ENCODE measurements at places on chromosomes 2 and 18.
A peak's percentile ranks its signal among the peaks of the same experiment; 100 is the strongest.

- DNase-seq: no peak
Observed at GRCh38 chr2:172168917-172169346, 66.2 kb upstream of the DLX2 start.

- DNase-seq: no peak
Observed at GRCh38 chr2:54486766-54487165, 30.6 kb downstream of the SPTBN1 start.

- DNase-seq: no peak
Observed at GRCh38 chr2:237200462-237200861, 114.8 kb downstream of the COPS8 start.

DNA sequence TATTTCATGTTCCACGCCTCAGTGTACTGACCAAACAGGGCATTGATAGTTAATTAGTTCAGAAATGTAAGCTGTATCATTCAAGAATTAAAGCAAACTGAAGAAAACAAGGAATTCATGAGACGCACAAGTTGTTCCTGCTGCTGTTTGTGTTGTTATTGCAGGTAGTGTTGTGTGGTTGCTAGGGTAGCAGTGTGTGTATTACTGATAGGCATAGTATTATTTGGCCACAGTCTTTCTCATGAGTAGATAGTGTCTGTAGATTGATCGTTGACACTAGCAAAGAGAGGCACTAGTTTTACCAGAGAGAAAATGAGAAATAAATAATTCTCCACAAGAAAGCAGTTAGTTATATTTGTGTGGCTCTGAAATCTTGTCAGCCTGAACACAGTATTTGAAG, 548.6 kb downstream of the LRP1B start:
- DNase-seq: no peak

- peak; percentile 3 for DNase-seq
Observed at GRCh38 chr2:217142649-217143266, 282.9 kb upstream of the TNP1 start.

GRCh38 chr2:127389778-127390435, 2.1 kb upstream of the MAP3K2 start:
- DNase-seq: no peak

DNA sequence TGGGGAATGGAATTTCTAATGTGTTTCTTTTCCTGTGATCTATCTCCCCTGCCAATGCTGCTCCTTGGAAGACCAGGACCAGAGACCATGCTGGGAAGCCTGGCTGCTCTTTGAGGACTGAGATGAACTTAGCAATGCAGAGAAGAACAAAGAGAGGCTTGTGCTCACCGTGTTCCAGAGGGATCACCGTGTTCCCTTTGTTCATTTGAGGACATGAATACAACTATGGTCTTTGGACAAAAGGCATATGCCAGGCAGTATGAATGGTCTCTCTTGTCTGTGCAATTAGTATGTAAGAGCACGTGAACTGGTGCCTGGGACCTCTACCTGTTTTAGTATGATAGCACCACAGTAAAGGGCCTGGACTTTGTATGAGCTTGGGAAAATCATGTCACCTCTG, 139.9 kb downstream of the TDRD15 start:
- no peak for DNase-seq

DNA sequence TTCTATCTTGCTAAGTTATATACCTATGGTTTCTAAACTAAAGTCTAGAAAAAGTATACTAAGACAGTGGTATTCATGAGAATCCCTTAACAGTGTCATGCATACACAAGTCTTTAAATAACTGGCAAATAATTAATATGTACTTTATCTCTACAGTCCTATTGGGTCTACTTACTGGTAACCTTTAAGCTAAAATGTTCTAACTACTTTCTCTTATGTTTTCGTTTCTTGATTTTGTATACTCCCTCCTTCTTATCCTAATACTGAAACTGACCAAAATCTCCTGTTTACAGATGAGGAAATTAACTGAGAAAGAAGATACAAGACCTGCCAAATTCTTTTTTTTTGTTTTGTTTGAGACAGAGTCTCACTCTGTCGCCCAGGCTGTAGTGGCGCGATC, 74.6 kb downstream of the CCDC88A start:
- no peak for DNase-seq

DNA sequence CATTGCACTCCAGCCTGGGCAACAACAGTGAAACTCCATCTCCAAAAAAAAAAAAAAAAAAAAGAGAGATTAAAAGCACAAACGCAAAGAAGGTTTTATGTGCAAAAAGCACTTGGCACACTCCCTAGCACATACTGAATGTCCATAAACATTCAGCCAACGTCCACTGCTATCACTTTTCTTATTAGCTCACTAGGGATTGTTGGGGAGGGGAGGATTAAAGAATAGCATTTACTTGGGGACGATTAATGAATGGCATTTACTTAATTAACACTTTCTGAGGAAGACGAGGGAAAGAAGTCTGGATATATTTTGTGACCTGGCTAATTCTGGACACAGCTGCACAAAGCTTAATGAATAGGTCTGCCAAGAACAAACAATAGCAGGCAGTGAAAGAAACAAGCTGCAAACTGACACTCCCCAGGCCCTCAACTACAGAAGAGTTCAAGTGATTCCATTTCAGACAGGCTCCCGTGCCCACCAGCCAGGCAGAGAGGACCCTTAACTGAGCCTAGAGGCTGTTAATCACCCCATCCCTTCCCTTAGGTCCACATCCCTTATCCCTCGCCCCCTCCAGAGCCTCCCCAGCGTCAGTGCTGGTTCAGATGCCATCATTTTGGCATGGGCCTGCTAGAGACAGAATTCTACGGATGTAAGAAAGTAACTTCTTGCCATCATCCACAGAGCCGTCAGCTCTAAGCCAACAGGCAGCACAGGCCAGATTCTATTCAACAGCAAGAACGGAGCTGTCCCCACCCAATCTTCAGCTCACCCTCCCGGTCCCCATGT, 7.4 kb downstream of the CYB5A start:
- no peak for DNase-seq

DNA sequence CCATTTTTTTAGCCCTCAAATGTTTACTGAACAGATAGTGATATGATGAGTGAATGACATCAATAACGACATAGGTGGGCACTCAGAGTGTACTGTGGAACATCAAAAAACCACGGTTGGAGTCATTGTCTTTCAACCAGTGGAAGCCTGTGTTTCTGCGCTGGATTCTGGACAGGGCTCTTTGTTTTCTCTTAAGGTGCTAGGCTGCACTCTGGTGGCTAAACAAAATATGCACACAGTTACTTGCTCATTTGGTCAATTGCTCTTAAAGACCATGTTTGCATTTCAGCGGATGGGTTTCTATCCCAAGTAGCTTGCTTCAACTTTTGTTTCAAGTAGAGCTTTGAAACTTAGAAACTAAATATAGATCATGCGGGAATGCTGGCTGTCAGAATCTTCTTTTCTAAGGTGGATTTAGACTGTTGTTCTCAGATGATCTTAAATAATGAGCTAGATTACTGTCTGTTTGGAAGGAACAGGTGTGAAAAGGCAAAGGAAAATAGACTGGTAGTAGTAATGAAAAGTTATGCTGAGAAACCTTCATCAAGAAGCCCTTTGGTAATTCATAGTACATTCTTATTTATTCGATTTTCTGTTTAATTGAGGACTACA, 48.5 kb upstream of the LYPD6B start:
- peak; percentile 5 for DNase-seq

DNA sequence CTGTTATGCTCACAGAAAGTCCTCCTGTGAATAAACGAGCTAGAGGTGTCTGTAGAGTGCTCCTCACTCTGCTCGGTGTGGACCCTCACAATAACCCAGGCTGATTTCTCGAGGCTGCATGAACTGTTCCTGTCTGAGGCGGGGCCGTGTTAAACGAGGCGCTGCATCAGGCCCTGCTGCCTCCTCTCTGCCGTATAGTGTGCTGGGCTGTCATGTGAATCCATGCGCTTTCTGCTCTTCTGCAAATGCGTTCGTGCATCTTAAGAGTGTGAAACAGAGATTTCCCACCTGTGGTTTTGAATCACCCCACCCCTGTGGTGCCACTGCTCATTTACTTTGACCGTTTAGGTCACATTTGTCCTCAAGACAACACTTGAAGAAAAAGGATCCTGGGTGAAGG, 26.2 kb downstream of the TRAF3IP1 start:
- no peak for DNase-seq

DNA sequence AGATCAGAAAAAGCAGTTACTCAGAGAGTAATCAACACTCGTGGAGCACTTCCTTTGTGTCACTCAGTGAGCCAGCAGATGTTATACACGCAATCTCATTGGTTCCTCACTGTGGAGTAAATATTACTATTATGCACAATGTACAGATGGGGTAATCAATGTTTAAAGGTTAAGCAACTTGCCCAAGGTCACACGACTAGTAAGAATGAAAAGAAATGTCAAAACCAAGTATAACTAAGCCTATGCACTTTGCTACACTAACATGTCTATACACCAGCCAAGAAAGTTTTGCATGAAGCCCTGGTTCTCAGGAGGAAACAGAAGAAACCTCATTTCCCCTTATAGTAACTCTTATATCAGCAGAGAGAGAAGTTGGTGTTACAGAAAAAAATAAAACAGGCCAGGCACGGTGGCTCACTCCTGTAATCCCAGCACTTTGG, 5.4 kb downstream of the METTL21A start:
- no peak for DNase-seq

GRCh38 chr2:64391940-64392339, 62.0 kb upstream of the LGALSL start:
- DNase-seq: no peak

DNA sequence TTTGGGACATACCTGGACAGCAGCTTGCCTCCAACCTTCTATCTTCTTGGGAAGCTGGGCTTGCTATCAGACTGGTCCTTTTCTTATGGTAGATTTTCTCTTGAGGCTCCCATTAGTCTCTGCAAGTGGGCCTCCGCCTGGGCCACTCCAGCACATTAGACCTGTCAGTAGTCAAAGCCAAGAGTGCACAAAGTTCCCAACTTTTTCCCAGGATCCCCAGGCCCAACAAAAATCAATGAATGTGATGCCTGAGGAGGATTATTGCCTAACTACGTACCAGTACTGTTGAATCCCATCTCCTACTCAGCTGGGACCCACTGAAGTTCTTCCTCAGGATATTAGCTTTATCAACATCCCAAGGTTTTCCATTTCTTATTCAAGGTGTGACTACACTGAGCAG, 51.7 kb downstream of the PROC start:
- no peak for DNase-seq

GRCh38 chr18:49899657-49900330, 86.5 kb upstream of the ACAA2 start:
- no peak for DNase-seq

DNA sequence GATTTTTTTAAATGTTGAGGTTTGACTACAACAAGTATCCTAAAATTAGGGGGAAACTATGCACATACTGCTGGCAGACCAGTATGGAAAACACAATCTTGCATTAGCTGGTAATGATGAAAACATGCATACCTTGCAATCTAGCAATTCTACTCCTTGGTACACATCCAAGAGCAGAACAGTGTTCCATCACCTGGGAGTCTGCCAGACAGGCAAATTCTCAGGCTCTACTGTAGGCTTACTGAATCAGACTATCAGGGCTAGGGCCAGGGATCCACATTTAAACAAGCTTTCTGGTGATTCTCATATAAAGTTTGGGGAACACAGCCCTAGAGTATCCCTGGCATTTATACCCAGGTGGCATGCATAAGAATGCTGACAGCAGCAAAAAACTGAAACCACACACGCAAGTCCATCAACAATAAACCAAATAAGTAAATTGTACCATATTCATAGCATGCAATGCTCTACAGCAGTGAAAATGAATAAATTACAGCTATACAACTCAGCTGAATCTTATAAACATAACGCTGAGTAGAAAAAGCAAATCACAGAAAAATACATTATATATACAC, 13.6 kb downstream of the CDH2 start:
- DNase-seq: no peak

- no peak for DNase-seq
Observed at GRCh38 chr2:23387221-23387550, 2.2 kb downstream of the KLHL29 start.

DNA sequence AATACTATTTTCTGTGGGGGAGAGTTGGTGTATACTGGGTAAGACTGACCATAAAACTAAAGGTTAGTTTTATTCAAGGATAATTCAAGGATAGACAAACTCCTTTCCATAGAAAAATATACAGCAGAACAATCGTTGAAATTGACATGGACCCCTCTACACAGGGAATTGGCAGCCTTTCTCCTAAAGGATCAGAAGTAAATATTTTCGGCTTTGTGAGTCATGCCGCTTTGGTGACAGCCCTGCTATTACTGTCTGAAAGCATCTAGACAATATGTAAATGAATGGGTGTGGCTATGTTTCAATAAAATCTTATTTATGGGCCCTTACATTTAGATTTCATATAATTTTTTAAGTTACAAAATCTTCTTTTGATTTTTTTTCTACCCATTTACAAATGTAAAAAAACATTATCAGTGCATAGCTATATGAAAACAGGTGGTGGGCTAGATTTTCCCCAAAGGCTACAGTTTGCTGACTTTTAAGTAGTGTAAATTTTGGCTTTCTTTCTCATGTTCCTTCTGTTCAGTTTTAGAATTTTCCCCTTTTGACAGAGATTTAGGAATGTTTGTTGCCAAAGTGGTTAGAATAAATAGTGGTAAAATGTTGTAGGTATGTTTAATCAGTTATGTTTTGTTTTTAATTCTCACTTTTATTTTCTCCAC, 270.6 kb downstream of the DCC start:
- no peak for DNase-seq

DNA sequence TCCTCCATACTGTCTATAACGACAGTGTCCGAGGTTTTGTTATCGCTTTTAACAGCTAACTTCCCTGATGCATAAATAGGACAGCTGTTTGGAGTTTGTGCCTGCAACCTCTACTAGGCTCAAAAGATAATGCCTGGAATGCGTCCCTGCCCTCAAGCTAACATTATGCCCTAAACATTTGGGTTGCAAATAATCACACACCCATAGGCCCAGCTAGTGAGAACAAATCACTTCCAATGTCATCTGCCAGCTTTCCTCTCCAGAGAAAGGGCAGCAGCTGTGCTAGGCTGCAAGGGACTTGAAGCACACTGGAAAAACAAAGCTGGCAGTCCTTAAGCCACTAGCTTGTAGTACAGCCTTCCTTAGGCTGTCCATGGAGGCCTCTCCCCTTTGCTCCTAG, 201.8 kb upstream of the LYPD1 start:
- no peak for DNase-seq

DNA sequence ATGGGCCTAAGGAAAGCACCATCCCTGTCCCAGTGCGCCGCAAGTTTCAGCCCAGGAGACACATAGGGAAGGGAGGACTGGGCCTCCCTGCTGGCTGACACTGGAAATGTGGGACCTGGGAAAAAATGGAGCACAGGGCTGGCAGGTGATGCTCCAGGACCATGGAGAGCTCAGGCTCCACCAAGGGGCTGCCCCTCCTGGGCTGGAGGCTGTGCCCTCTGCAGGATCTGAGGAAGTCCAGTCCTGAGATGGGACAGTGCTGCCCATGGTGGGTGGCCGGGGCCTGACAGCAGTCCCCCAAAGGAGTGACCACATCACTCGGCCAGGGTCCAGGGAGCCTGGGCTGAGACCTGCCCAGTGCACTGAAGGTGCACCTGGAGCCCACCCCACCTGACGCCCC, 108.6 kb upstream of the TEKT4 start:
- DNase-seq: no peak

All from activated T-cell treated with anti-CD3 and anti-CD28 coated beads for 48 hours (primary cell).